ENCODE measurements at places on chromosomes 5 and 9.

GRCh38 chr9:106892632-106893031 lies 29.7 kb downstream of the ZNF462 start:
- no peak for DNase-seq

GRCh38 chr5:174589011-174589410 lies 135.4 kb upstream of the MSX2 start:
- no peak for DNase-seq

GRCh38 chr9:83733739-83734138 lies 26.0 kb upstream of the UBQLN1 start:
- no peak for DNase-seq

GRCh38 chr5:2904399-2904798 lies 152.9 kb upstream of the IRX2 start:
- no peak for DNase-seq

GRCh38 chr5:110056580-110057114 lies 366.9 kb downstream of the MAN2A1 start:
- no peak for DNase-seq

All from CD4-positive, alpha-beta T cell treated with Interleukin-4 for 1 hour (primary cell).